ENCODE measurements at places on chromosomes 5 and 9.
A peak's percentile ranks its signal among the peaks of the same experiment; 100 is the strongest.

DNA sequence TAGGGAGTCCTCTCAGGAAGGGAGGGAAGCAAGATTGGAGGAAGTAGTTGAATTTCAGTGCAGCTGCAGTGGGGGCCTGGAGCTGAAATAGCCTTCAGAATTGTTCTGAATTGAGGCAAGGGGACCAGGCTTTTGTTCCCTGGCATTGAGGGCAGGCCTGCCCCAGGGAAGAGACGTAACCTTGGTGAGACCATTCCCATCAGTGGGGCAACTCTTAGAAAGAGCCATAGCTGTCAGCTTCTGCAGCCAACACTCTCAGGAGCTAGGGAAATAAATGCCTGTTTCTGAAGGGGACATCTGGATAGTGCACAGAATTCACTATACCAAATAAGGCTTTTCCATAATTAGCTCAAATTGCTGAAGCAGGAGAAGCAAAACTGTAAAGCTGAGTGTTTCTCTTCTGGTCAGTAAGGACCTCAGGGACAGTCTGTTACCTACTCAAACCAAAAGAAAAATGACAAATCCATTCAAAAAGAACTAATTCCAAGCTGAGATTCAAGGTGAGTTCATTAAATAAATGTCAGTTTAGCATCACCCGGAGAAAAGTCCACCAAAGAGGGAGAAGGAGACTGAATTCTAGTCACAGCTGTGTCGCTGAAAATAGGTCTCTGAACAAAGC lies 44.0 kb downstream of the LYRM7 start:
- no peak for DNase-seq

- DNase-seq = no peak
Observed at GRCh38 chr9:73202980-73203379, 51.3 kb downstream of the ANXA1 start.

DNA sequence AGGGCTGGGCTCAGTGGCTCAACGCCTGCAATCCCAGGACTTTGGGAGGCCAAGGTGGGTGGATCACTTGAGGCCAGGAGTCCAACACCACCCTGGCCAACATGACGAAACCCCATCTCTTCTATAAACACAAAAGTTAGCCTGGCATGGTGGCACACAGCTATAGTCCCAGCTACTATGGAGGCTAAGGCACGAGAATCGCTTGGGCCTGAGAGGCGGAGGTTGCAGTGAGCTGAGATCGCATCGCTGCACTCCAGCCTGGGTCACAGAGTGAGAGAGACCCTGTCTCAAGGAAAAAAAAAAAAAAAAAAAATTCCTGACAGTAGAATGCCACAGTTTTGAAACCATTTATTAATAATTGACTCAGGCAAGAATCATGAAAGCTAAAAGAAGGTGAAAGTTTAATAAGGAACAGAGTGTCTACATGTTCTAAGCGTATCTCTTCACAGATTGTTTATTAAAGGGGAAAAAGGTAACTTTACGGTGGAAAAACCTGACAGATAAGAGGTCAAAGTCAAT lies 5.7 kb upstream of the PTGR1 start:
- no peak for DNase-seq

GRCh38 chr5:71744009-71744790 lies 25.1 kb downstream of the CARTPT start:
- no peak for DNase-seq

- no peak for DNase-seq
Observed at GRCh38 chr5:62727861-62728260, 149.2 kb downstream of the LRRC70 start.

- no peak for DNase-seq
Observed at GRCh38 chr5:68849906-68850305, 243.9 kb upstream of the SLC30A5 start.

GRCh38 chr9:106065136-106065535 lies 370.8 kb downstream of the TMEM38B start:
- DNase-seq = no peak

DNA sequence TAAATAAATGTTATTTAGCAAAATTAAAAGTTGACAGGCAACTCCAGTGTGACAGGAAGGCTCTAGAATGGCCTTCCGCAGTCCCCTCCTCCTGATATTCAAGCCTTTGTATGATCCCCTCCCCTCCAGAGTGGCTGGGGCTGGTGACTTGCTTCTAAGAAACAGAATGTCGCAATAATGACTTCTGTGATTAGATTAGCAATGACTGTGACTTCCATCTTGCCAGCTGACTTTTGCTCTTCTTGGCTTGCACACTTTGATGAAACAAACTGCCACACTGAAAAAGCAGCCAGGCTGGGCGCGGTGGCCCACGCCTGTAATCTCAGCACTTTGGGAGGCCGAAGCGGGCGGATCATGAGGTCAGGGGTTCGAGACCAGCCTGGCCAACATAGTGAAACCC lies 106.5 kb upstream of the LARP1 start:
- DNase-seq = no peak

- peak; percentile 8 for DNase-seq
Observed at GRCh38 chr9:18442629-18443491, 31.1 kb upstream of the ADAMTSL1 start.

DNA sequence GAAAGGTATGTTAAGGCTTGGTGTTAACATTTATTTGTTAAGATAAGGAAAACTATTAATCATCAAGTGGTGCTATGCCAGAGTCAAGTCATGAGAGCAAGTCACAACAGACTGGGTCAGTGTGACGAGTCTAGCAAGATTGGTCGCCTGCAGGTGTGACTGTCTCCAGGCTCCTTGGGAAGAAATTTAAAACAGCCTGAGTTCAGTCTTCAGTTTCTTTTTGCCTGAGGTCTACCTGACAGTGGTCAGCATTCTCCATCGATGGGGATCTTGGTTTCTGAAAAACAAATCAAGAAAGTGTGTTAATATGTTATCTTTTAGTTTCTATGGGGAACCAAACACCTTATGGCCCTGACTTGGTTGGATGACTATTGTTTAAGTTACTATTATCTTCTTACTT lies 56.3 kb downstream of the CETN3 start:
- no peak for DNase-seq

DNA sequence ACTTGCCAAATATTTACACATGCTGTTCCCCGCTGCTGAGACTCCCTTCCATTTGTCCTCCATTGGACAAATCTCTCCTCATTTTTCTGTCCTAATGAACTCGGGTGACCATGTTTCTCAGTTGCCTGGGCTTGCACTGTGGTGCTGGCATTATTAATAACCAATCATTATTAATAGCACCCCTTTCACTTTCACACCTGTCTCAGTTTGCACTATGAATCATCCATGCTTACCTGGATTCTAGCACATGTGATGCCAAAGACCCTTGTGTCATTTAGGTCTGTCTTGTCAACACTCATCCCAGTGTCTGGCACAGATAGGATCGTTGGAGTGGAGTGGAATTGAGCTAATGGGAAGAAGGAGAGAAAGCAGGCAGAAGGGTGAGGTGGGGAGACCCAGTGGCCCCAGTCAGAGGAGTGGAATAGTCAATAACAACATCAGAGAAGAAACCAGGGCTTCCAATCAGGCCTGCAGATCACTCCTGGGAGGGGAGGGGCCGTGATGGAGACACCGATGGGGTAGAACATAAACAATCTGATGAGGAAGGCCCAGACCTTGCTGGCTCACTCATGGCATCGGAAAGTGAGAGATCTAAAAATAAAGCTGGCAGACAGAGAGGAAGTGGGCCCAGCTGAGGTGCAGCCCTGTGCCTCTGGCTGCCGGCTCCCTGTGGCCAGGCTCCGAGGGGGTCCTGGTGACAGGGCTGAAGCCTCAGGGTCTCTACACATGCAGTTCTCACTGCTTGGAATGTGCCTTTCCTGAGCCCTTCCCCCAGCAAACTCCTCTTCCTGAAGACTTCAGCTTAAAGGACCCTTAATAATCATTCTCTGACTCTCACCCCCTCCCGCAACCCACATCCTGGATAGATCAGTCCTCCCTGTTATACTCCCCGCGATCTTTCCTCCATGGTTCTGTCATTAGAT lies 33.5 kb upstream of the CRB2 start:
- no peak for DNase-seq

- no peak for DNase-seq
Observed at GRCh38 chr5:8462565-8462964, 593.6 kb downstream of the MTRR start.

DNA sequence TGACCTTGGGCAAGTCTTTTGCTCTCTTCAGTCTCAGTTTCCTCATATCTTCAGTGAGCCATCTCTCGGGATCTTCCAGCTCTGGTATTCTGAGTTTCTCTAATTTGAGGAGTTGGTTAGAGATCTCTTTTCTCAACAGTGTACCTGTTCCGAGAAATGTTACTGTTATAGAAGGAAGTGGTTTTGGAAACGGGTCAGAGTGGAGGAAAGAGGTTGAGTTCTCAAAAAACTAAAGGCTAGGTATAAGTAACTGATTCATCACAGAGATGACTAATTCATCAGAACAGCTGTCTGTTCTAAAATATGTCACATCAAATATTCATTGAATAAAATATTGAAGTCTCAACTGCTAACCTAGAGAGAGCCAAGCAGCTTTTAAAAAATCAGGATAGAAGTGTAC lies 106.6 kb downstream of the PALM2AKAP2 start:
- no peak for DNase-seq
